ENCODE measurements at places on chromosomes 2 and 18.

DNA sequence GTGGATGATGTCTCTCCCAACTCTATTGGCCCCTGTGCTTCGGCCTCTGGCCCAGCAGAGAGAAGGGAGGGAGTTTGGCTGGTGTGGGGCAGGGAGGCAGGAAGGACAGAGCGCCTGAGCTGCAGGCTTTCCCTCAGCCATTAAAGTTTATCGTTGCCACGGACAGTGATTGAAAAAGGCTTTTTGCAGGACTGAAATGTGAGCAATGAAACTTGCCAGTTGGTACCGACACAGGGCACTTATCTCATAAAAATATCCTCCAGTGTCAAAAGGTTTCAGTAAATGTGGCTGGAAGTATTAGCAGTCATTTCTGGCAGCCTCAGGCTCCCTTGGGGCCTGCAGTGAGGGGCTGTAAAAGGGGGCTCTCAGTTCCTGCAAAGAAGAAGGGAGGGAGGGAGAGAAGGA, 169.2 kb downstream of the GLI2 start:
- no peak for DNase-seq

- no peak for DNase-seq
Observed at GRCh38 chr2:207385903-207386302, 143.9 kb upstream of the CREB1 start.

DNA sequence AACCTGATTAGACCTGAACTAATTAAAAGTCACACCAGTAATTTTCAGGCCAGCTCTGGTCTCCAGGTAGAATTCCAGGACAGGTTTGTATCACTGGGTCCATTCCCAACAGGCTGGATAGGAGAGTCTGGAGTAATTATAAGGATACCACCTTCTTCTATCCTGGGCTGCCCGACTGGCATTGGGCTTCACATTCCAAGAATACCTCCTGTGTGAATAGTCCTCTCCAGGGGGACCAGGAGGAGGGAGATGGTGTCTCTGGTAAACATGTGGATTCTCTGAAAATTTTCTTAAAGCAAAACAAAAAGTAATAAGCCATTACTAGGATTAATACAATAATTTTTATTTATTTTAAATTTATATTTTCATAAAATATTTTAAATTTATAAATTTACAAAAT, 17.3 kb downstream of the DUSP11 start:
- no peak for DNase-seq

DNA sequence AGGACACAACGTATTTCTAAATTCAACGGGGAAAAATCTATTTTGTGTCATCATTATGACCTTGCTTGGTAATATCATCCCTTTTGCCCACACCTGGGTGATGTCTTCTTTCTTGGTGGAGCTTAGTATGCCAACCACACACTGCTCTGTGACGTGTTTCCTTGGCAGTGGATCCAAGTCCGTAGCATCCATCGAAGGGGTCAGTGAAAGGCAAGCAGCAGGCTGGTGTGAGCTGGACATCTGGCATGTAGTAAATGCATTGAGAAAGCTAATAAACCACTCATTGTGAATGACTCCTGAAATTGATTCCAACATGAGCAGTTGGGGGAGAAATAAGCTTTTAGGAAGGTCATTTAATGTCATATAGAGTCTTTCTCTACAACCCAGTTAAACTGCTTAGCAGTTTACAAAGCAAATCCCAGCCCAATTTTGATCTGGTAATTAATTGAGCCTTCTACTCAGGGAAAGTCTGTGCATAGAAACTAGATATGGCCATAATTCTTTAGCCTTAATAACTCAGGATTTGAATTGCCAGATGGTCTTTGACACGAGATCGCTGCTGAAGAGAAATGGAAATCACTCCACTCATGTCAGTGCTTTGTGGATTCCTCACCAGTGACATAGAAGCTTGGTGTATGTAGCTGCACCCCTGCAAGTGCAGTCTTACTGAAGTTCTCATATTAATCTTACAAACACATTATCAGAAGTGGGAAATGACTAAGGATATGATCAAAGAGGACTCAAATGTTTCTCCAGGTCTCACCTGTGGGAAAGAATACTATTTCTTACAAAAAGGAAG, 494.8 kb downstream of the CMPK2 start:
- no peak for DNase-seq

Measured in T-helper 9 cell (primary cell).